ENCODE measurements at places on chromosomes 16 and 17. TPM values are rescaled to one million over a fixed set of nuclear protein-coding genes. Genes with fewer than 3 reads are reported as not detected.

The P2RX1 gene
- 3.8 TPM for total RNA-seq

The ZNF207 gene
- 91.3 TPM for total RNA-seq

The CRHR1 gene
- 1.4 TPM for total RNA-seq

The COPZ2 gene
- 18.5 TPM for total RNA-seq

The STH gene
- not detected for total RNA-seq

The NXPH3 gene
- total RNA-seq: 15.5 TPM

The TMED6 gene
- not detected for total RNA-seq

DNA sequence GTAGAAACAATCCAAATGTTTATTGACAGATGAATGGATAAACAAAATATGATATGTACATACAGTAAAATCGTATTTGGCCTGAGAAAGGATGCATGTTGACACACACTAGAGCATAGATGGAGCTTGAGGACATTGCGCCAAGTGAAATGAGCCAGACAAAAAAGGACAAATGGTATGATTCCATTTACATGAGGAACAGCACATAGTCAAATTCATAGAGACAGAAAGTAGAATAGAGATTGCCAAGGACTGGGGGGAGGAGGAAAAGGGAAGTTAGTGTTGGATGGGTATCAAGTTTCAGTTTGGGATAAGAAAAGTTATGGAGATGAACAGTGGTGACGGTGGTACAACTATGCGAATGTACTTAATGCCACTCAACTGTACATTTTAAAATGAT is 47.9 kb downstream of the COPRS start:
- DNase-seq: no peak

GRCh38 chr17:74282587-74283370 is 8.7 kb downstream of the DNAI2 start:
- DNase-seq: no peak

DNA sequence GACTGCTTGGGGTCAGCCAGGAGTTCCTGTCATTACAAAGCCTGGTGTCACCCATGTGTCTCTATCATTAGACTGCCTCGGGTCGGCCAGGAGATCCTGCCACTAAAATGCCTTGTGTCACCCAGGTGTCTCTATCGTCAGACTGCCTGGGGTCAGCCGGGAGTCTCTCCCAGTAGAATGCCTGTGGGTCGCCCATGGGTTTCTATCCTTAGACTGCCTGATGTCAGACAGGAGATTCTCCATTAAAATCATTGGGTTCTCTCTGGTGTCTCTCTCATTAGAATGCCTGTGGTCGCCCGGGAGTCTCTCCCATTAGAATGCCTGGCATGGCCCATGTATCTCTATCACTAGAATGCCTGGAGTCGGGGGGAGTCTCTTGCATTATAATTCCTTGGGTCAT is 2231.0 kb downstream of the TP53TG3F start:
- DNase-seq: no peak

DNA sequence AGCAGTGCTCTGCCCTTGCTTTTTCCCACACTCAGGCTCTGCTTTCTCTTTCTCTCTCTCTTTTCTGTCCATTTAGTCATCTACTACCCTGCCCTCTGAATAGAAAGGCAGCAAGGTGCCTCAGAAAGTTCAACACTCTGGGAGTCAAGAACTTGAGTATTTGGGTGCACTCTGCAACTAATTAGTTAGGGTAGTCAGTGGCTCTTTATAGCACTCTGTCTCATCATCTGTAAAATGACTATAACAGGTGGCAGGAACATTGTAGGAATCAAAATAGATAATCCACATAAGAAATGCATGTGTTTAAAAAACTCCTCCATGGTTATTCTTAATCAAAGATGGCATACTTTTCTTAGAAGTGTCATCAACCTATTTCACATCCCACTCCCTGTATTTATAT is 7.2 kb downstream of the OR2C1 start:
- no peak for DNase-seq

- no peak for DNase-seq
These were observed 558.6 kb upstream of the CDH5 start for GRCh38 chr16:65807858-65808257.

- peak; percentile 81 for DNase-seq
These were observed 11.5 kb upstream of the PITPNA start for GRCh38 chr17:1573932-1574696.

DNA sequence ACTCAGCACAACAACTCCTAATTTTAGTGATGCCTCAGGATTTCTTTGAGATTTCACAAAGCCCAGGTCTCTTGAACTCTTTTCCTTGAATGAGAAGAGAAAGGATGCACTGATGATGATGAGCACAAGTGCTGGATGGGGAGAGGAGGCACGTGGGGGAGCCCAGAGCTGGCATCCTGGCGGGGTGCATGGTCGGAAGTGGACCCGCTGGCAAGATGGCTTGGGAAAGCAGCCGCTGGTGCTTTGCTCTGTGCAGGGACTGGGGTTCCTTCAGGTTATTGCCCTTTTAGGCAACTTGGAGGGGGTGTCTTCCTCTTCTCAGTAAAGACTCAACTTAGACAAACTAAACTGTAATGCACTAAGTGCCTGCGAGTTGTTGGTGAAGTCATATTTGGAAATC is 22.3 kb downstream of the CALB2 start:
- DNase-seq: no peak

- no peak for DNase-seq
These were observed 17.1 kb downstream of the C16orf82 start for GRCh38 chr16:27083861-27084261.

- DNase-seq: no peak
These were observed 15.5 kb downstream of the ARSG start for GRCh38 chr17:68306819-68307218.

DNA sequence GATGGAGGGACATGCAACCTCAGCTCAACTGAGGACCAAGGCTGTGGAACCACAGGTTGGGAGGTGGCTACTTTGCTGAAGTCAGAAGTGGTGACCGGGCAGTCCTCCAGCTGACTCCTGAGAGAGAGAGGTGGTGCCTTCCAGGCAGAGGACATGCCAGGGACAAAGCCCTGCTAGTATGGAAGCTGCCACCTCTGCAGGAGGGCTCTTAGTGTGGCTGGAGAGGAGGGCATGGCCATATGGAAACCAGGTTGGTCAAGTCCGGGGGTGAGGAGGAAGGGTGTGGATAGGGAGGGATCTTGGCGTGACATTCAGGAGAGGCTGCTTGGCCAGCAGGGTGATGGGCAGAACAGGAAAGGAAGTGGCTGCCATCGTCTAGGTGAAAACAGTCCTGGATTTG is 5.7 kb downstream of the C16orf86 start:
- DNase-seq: no peak

GRCh38 chr17:930258-930657 is 49.3 kb downstream of the NXN start:
- no peak for DNase-seq

GRCh38 chr17:68378268-68379176 is 78.8 kb downstream of the WIPI1 start:
- peak; percentile 90 for DNase-seq

- no peak for DNase-seq
These were observed 1.4 kb downstream of the COTL1 start for GRCh38 chr16:84616515-84616914.

- no peak for DNase-seq
These were observed 3.4 kb upstream of the SOX15 start for GRCh38 chr17:7593296-7593695.

DNA sequence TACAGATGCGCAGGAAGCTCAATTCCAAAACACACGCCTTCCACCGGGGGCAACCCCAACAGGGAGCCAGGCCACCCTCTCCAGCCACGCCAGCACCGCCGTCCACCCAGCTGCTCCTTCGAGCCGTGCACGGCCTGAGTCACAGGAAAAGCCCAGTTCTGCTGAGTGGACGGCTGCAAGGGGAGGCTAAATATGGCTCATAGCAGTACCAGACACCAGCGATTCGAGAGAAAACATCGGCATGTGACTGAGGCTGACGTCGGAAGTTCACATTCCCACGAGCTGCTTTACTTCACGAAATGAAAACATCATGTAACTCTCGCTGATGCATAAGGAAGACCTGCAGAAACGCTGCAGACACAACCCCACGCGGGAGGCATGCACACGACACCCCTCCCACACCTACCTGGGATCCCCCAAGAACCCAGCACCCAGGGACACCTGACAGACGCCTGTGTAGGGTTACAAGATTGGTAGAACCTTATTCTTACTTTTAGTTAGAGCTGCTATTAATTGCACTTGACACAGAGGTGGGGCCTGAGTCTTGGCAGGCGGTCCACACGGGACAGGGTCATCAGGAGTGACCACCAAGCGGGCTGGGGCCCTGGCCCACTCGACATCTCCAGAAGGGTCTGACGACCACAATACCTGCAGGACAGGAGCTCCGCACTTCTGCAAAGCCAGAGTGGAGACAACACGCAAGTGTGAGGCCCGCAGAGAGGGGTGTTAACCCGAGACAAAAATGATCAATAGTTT is 116.8 kb downstream of the ANKRD11 start:
- DNase-seq: no peak

DNA sequence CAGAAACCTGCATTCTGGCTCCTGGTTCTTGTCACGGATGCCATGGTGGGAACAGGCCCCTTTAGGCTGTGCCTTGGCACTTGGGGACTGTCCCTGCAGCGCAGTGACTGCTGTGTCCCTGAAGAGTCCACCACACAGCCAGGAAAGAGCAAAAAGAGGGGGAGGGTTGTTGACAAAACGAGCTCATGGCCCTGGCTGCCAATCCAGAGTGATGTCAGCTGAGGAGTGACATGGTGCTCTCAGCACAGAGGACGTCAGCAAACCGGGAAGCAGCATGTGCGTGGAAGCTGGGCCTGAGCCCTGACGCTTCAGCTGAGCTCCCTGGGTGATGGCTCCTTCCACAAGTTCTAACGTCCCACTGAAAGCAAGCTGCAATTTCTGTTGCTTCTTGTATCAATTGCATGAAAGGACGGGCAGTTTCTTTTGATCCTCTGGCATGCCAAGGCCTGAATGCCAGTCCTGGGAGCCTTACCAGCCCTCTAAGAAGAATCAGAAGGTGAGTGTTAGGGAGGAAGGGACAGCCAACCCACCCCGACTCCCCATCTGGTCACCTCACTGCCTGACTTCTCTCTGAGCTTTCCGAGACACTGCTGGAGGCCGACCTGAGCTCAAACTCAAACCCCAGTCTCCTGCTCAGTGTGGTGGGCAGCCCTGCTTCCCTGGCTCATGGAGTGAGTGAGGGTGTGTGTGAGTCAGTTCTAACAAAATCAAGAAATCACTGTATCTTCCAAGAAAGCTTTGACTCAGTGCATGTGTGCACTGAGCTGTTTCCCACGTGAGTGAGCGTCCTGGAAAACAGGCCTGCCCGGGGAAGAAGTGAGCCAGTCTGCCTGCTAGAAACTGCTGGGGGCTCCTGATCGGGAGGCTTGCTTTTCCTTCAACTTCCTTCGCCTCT is 14.7 kb upstream of the WNT3 start:
- DNase-seq: peak; percentile 15

GRCh38 chr17:79400989-79401703 is 209.7 kb downstream of the RBFOX3 start:
- DNase-seq: peak; percentile 52

DNA sequence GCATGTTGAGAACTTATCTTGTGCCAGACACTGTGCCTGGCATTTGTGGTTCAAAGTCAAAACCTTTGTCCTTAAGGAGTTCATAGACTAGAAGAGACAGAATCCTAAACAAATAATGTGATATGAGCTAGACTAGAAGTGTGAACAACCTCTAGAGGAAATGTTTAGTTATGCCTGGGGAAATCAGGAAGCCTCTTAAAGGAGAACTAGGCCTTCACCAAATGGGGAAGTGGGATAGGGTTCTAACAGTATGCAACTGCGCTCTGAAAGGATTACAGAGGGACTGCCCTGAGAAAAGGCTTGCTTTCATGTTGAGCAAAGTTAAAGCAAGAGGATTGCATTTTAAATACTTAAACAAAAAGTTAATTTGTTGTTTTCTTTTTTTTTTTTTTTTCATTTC is 4.9 kb downstream of the RUNDC1 start:
- no peak for DNase-seq

All from prostate gland (tissue), 2 donors.